Stimulated activated CD8-positive, alpha-beta memory T cell treated with anti-CD3 and anti-CD28 coated beads, Interleukin-4, amount 100 ng/mL, for 48 hours (primary cell): ENCODE measurements at places on chromosomes 5 and 9.

- DNase-seq = peak; percentile 94
These were observed at the start of gene MELK for GRCh38 chr9:36572515-36573418. Gene MELK (plus strand): TSS chr9:36572895. CDS start chr9:36581682, 8,787 bp downstream.

DNA sequence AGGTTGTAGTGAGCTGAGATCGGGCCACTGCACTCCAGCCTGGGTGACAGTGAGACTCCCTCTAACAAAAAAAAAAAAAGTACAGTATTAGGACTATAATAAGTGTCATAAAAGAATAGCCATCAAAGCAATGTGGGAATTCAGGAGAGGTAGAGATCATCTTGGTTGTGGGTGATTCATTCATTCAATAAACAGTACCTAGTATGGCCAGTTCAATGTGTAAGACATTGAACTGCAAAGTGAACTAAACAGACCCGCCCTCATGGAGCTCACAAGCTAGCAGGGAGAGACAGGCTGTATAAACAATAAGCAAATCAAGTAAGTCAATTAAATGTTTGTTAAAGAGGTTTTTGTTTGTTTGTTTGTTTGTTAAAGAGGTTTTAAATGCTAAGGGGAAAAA lies 146.1 kb upstream of the RANBP3L start:
- no peak for DNase-seq

DNA sequence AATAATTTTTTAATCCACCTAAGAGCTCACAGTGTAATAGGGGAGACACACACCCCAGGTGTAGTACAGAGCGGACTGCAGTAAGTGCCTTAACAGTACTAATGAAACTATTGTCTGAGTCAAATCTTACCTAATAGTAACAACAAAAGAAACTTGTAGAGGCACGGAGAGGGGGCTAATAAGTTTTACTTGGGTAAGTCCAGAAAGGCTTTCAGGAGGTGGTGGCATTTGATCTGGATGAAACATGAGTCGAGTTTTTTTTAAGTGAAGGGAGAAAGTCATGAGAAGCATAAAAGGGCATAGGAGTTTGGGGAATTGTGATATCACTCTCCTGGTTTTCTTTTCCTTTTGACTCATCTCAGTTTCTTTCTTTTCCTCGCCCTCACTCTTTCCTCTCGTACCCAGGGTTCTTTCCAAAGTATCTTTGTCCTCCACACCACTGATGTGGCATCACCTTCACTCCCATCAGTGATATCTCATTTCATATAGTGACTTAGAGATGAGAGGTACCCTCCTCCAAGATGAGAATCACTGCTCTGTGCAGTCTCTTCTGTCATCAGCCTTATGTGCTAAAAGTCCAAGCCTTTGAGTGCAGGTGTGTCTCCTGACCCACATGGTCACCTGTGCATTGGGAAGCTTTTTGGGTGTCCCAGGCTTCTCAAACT lies 2.0 kb downstream of the CTNNA1 start:
- no peak for DNase-seq

DNA sequence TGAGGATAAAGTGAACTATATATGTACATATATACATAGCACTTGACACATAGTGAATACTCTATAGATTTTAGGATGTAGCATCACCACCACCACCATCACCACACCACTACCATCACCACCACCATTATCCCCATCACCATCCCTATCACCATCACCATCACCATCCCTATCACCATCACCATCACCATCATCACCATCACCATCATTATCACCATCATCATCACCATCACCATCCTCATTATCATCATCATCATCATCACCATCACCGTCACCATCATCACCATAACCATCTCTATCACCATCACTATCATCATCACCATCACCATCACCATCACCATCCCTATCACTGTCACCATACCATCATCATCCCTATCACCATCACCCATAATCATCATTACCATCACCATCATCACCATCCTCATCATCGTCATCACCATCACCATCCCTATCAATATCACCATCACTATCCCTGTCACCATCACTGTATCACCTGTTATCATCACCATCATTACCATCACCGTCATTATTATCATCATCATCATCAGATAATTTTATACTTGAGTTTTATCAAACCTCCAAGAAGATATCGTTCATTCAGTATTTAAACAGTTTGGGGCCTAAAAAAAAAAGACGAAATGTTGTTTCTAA lies 109.4 kb downstream of the CFAP90 start:
- no peak for DNase-seq

- no peak for DNase-seq
These were observed 32.0 kb downstream of the GTF3C4 start for GRCh38 chr9:132702254-132702653.

DNA sequence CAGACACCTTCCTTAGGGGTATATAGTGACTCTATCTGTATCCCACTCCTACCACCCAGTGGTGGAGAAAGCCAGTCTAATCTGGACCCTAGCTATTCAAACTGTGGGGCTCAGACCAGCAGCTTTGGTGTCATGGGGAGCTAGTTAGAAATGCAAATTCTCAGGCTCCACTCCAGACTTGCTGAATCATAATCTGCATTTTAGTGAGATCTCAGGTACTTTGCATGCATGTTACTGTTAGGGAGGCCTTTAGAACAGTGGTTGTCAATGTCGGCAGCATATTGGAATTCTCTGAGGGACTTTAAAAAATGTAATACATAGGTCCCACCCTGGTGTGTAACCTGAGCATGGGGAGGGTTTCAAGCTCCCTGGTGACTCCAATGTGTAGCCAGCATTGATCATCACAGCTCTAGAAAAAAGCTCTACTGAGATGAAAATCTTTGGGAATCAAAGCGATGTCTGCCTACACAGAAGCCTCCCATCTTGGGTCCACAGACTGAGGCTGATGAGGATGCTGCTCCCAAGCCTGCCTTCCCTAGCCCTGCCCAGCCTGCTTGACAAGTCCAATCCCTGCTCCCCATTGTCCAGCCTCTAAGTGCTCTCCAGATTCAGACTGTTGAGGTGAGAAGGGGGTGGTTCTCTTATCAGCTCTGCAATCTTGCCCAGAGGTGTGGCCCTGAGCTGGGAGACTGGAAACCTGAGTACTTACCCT lies 11.9 kb upstream of the GM2A start:
- no peak for DNase-seq

DNA sequence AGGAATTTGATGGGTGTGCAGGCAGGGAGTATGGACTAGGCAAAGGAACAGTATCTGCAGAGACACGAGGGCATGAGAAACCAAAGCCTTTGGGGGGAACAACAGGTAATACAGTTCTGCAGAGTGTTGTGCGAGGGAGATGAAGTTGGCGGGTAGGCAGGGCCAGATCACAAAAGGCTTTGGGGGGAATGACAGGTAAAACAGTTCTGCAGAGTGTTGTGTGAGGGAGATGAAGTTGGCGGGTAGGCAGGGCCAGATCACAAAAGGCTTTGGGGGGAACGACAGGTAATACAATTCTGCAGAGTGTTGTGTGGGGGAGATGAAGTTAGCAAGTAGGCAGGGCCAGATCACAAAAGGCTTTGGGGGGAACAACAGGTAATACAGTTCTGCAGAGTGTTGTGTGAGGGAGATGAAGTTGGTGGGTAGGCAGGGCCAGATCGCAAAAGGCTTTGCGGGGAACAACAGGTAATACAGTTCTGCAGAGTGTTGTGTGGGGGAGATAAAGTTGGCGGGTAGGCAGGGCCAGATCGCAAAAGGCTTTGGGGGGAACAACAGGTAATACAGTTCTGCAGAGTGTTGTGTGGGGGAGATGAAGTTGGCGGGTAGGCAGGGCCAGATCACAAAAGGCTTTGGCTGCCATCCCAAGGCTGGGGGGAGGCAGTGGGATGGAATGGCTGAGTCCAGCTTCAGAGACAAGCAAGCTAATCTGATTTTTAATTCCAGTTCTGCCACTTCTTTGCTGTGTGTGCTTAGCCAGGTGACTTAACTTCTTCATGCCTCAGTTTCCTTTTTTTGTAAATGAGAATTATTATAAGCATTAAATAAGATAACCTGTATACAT lies 33.0 kb downstream of the FRMPD1 start:
- DNase-seq = no peak

DNA sequence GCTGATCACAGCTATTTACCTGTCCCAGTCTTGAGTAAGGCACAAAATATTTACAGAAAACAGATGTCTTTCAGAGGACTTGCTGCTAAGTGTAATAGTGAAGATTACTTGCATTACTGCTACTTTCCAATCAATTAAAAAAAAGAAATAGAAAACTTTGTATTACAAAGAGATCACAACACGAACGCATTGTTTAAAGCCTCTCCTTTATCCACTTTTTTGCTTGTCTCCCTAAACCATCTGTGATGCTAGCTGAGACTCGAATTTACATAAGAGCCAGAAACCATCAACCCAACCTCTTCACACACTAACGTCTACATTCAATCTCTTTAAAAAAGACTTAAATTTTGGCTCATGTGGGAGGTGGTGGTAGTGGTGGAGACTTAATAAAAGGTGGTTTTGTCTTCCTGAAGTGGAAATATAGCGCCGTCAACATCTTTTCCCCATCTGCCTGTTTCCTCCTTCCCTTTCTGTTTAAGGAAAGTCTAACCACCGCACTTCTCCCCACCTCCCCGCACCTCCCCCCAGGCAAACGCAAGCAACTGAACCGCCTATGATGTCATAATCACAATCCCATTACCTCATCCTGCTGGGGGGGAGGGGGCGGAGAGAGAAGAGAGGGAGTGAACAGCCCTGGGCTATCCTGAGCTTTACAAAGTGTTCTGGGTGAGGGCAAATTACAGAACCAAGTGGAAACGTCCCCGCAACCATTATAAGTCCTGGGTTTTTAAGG lies 948 bp upstream of the FAM53C start:
- DNase-seq = no peak

- no peak for DNase-seq
These were observed 271.3 kb downstream of the OSTF1 start for GRCh38 chr9:75359638-75360037.

DNA sequence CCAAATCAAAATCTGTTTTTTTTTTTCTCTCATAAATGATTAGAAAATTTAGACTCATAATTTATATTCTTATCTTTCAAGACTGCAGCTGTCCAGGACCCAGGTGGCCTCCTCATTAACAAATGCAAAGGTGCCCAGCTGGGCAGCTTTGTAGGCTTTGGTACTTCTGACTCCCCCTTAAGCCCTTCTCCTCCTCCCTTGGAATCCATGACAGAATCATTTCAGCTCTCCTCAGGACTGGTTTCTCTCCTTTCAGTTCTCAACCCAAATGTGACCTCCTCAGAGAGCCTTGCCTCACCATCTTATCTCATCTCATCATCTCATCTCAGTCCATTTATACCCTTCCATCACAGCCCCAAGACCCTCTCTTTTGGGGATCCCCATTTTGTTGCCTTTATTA lies 221.7 kb downstream of the KIAA0825 start:
- no peak for DNase-seq

GRCh38 chr5:61702784-61703183 lies 370.7 kb downstream of the ZSWIM6 start:
- DNase-seq = no peak

GRCh38 chr9:96014078-96014477 lies 138.6 kb downstream of the ERCC6L2 start:
- DNase-seq = no peak

DNA sequence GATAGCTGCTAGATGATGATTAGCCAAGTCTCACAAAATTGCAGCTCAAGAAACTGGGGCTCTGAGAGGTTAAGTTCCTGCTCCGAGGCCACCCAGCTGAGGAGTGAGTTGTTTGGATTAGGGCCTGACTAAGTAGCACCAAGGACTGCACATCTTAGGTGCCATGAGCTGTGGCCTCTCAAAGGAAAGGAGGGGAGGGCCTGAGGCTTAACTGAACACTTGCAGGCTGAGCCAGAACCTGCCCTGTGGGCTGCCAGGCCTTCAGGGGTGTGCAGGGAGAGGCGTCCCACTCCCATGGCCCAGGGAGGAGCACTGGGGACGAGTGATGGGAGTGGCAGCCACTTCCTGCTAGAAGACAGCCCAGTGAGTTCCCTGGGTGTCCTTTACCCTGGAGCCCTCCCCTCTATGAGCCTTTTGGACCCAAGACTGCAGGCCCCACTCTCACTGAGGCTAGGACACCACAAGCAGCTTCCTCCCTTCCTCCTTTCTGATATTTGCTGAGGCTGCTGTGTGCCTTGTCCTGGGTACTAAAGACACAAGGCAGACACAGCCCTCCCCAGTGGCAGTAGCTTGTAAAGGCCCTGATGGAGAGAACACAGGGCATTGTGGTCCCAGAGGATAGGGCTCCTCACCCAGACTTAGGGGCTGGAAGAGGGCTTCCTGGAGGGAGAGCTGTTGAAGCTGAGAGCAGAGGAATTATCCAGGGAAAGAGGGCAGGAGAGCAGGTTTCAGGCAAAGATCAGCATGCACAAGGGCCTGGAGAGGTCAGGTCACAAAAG lies 22.1 kb downstream of the LMX1B start:
- no peak for DNase-seq

DNA sequence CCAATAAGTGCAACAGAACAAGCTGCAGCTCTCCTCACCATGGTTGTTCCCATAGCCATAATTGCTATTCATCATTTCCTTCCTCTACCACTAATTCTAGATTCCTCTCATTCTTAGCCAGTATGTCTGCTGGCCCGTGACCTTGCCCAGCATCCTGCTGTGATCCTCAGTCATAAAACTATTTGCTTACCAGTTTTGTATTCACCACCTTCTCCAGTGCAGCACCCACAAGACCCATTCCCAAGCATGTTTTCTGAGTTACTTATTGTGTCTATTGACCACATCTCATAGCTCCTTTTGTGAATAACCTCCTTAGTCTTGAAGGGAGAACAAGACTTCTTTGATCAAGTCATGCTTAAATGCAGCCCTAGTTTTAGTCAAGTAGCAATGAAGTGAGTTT lies 488.0 kb upstream of the CTNND2 start:
- no peak for DNase-seq

DNA sequence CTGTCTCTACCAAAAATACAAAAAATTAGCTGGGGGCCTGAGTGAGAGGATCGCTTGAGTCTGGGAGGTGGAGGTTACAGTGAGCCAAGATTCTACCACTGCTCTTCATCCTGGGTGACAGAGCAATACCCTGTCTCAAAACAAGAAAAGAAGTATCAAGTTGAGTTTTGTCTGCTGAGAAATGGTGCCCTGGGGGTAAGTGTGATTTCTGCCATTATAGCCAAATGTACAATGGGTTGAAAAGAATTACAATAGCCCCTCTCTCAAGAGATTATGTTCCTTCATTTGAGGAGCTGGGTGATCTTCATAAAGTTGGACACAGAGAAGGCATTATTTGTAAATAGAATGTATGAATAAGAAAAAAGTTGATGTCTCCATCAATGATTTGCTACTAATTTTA lies 189.4 kb downstream of the GOLPH3 start:
- DNase-seq = no peak

DNA sequence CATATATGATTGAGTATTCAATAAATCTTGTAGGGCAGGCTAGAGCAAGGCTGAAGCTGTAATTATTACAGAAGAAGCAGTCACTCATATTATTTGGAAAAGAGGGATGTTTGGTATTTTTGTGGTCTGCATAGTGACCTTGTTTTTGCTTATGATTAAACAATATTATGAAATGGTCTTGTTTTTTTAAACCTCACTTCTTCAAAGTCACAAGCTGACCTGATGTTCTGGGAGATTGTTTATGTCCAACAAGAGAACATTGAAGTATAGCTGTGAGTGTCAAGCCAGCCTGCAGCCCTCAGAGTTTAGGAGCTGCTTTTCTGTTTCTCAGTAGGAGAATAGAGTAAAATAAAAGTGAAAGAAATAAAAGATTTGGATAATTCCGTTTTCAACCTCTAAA lies 342.2 kb downstream of the LRRC70 start:
- no peak for DNase-seq
